ENCODE measurements at places on chromosomes 16 and 17. TPM values are rescaled to one million over a fixed set of nuclear protein-coding genes. Genes with fewer than 3 reads are reported as not detected.

Gene TRPV3
- 0.06 TPM for total RNA-seq

Gene PIGQ
- total RNA-seq = 63.3 TPM

Gene GGT6
- not detected for total RNA-seq

Gene VAT1
- 67.5 TPM for total RNA-seq

Gene KRT12
- total RNA-seq = not detected

Gene TBC1D26
- 0.19 TPM for total RNA-seq

Gene KCNH6
- total RNA-seq = not detected

Gene CA5A
- not detected for total RNA-seq

Gene CTF1
- 0.19 TPM for total RNA-seq

Gene OR1F1
- 0.49 TPM for total RNA-seq

Gene ETV4
- not detected for total RNA-seq

Gene GINS2
- total RNA-seq = 1.4 TPM

Gene DDX19B
- total RNA-seq = 28.7 TPM

Gene IKZF3
- 118 TPM for total RNA-seq

Gene KRT31
- total RNA-seq = not detected

Gene TP53TG3D
- total RNA-seq = not detected

Gene B9D1
- 2.8 TPM for total RNA-seq

Gene CD300H
- total RNA-seq = not detected

Gene PLD6
- 12.8 TPM for total RNA-seq

Gene NPIPB9
- total RNA-seq = 2.9 TPM

Gene OR1A1
- total RNA-seq = not detected

Gene TMC7
- not detected for total RNA-seq

Gene PLCG2
- total RNA-seq = 2.4 TPM

Gene EVI2A
- 133 TPM for total RNA-seq

Gene TVP23A
- not detected for total RNA-seq

Gene NCOR1
- total RNA-seq = 169 TPM

Gene PYCARD
- 25.9 TPM for total RNA-seq

Gene GSG1L
- not detected for total RNA-seq

Gene ZNF750
- not detected for total RNA-seq

Gene MAPT
- 2.1 TPM for total RNA-seq

Gene SERPINF2
- 1.3 TPM for total RNA-seq

Gene AP2B1
- total RNA-seq = 160 TPM

Gene GSPT1
- 99.5 TPM for total RNA-seq

Gene FUS
- 536 TPM for total RNA-seq

Gene QPRT
- 1.1 TPM for total RNA-seq

Gene SLC16A13
- 13.7 TPM for total RNA-seq

Gene SOST
- not detected for total RNA-seq

Gene USP36
- total RNA-seq = 181 TPM

Gene HID1
- total RNA-seq = 19.5 TPM

Gene CNGB1
- not detected for total RNA-seq

Gene JPH3
- total RNA-seq = not detected

Data from CD4-positive, alpha-beta memory T cell (primary cell).